ENCODE measurements at places on chromosomes 11 and 22.

- no peaks in the 10 kb centered on the region for H3K27me3 ChIP-seq
- DNase-seq = no peak
- H3K36me3 ChIP-seq = no peaks in the 10 kb centered on the region
- no peak overlapping the region for H3K4me3 ChIP-seq
- H3K4me1 ChIP-seq = no peaks in the 10 kb centered on the region
Measured at GRCh38 chr22:48702573-48703264, 1125.0 kb downstream of the BRD1 start.

DNA sequence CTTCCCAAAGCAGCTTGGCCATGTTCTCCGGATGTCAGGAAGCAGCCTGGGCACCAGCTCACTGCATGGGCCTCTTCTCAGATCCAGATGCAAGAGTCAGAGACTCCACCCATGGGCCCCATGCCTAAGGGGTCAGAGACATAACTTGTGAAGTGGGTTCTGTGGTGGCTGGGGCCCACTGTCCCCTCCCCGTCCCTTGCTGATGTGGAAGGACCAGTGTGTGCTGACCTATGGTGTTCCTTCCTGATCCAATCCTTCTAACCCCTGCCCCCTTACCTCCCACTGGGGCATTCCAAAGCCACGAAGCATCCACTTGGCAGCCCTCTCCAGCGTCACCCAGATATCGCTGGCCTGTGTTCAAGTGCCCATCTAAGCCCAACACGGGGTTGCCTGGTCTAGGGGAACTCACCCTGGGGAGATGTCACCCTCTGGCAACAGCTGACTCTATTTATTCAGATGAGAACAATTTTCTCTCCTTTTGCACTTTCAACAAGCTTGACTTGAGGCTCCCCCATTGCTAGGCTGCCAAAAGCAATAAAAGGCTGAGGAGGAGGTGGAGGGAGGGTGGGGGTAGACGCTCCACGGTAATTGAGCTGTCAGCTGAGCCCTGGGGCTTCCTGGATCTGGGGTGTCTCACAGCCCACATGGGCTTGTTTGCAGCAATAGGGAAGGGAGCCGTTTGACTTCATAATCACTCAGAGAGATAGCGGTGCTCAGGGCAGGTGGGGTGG lies 158.5 kb downstream of the ADAMTS15 start:
- no peaks in the 10 kb centered on the region for H3K27me3 ChIP-seq

GRCh38 chr22:36308880-36309279 lies 55.9 kb downstream of the APOL1 start:
- no peak overlapping the region for H3K27ac ChIP-seq
- H3K4me3 ChIP-seq = no peak overlapping the region
- H3K27me3 ChIP-seq = no peaks in the 10 kb centered on the region
- no peak for DNase-seq

- H3K27me3 ChIP-seq = no peaks in the 10 kb centered on the region
- no peak for DNase-seq
- no peak overlapping the region for H3K4me3 ChIP-seq
- H3K27ac ChIP-seq = no peak overlapping the region
Measured at GRCh38 chr11:68813773-68814172, 27.9 kb downstream of the CPT1A start.

DNA sequence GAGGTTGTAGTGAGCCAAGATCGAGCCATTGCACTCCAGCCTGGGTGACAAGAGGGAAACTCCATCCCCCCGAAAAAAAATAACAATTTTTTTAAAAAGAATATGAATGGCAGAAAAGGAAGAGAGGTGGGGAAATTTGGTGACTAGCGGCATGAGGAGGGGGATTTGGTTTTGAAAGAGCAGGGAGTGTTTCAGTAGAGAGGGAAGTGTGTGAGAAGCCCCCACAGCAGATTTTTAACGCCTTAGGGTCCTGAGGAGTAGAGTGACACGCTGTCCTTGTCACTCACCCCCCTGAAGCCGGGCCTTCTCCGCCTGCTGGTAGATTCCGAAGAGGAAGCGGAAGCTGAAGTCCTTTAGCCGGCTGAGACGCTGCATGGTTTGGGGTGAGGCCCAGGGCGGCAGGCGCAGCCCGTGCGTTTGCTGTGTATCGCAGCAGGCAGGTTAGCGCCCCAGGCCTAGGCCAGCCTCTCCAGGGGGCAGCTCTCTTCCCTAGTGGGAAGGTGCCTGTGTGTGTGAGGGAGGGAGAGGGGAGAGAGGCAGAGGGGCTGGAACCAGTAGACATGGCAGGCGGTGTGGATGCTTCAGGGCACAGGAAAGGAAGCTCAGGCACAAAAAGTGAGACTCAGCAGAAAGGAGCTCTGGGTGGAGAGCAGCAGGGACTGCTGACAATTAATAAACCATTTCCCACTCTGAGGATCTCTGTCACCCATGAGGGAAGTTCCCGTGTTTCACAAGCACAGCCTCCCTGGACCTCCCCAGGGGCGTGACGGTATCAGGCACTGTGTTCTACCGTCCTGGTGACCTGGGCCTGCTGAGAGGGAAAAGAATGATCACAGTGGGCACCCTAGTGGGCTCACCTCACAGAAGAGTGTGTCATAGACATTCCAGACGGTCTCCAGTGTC lies 3.9 kb downstream of the ACP2 start:
- H3K4me1 ChIP-seq = peaks cover 3% of the 10 kb centered on the region
- no peak overlapping the region for H3K27ac ChIP-seq
- H3K36me3 ChIP-seq = peaks cover 54% of the 10 kb centered on the region
- no peak overlapping the region for H3K4me3 ChIP-seq
- DNase-seq = no peak
- no peaks in the 10 kb centered on the region for H3K27me3 ChIP-seq

- no peak overlapping the region for H3K27ac ChIP-seq
- H3K4me1 ChIP-seq = no peaks in the 10 kb centered on the region
- no peaks in the 10 kb centered on the region for H3K27me3 ChIP-seq
- H3K36me3 ChIP-seq = no peaks in the 10 kb centered on the region
Measured at GRCh38 chr11:35126000-35126878, 12.7 kb upstream of the CD44 start.

- H3K36me3 ChIP-seq = no peaks in the 10 kb centered on the region
- peak; percentile 42 for DNase-seq
- no peak overlapping the region for H3K4me3 ChIP-seq
Measured at GRCh38 chr11:130581646-130582045, 133.2 kb downstream of the ADAMTS15 start.

- no peak overlapping the region for H3K4me3 ChIP-seq
- H3K27ac ChIP-seq = peak overlapping the region; percentile 71
- peaks cover 16% of the 10 kb centered on the region for H3K4me1 ChIP-seq
- no peaks in the 10 kb centered on the region for H3K36me3 ChIP-seq
- H3K27me3 ChIP-seq = peaks cover 4% of the 10 kb centered on the region
- peak; percentile 80 for DNase-seq
Measured at GRCh38 chr11:116073854-116074837, 569.9 kb upstream of the CADM1 start.

DNA sequence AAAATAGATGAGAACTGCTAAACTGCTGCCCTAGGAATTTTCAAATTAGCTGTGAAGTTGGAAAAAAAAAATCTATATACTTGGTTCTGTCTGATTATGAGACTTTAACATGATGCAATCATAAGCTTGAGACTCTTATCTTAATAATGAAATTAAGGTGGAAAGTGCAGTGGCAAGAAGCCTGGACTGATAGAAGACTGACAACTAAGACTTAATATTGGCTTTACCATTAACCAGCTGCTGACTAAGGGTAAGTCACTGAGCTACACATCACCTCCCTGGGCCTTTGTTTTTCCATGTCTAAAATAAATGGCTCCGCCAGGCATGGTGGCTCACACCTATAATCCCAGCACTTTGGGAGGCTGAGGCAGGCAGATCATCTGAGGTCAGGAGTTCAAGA lies 56.9 kb downstream of the SLC35F2 start:
- H3K27me3 ChIP-seq = no peaks in the 10 kb centered on the region
- H3K4me1 ChIP-seq = peaks cover 6% of the 10 kb centered on the region
- no peak overlapping the region for H3K27ac ChIP-seq
- H3K4me3 ChIP-seq = no peak overlapping the region
- no peak for DNase-seq

DNA sequence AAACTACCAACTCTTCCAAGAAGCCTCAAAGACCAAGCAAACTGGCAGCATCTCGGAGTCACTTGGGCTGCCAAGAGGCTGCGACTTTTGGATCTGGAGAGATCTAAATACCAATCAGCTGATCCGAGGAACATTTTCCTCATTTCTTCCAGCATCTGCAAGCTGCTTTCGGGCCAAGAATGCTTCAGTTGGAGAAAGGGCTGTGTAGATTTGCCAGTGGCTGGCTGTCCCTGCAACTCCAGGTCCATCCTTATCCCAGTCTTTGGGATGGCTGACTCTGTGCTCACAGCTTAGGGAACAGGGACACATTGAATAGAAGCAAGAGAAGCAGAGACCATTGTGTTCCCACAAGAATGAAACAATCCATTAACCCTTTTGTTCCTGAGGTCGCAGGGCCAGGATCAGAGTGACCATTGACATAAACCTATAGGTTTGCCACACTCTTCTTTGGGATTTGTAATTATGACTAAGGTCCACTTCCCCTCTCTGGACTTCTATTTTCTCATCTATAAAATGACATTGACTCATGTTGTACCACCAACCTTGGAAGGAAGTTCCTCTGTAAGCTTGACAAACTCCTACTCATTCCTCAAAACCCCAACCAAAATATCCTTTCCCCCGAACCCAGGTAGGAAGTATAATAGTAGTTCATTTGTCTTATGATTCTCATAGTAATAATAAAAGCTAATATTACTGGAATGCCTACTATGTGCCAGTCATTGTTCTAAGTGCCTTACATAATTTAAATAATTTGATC lies 340.8 kb downstream of the MN1 start:
- peak; percentile 63 for DNase-seq
- H3K27me3 ChIP-seq = no peaks in the 10 kb centered on the region
- H3K4me1 ChIP-seq = no peaks in the 10 kb centered on the region
- no peak overlapping the region for H3K27ac ChIP-seq

GRCh38 chr11:67384851-67385366 lies 6.9 kb upstream of the RAD9A start:
- H3K36me3 ChIP-seq = no peaks in the 10 kb centered on the region
- H3K4me3 ChIP-seq = no peak overlapping the region
- no peak for DNase-seq
- H3K27me3 ChIP-seq = peaks cover 13% of the 10 kb centered on the region

GRCh38 chr11:28011813-28012212 lies 96.1 kb downstream of the KIF18A start:
- H3K36me3 ChIP-seq = no peaks in the 10 kb centered on the region
- no peak overlapping the region for H3K4me3 ChIP-seq
- H3K4me1 ChIP-seq = no peaks in the 10 kb centered on the region
- H3K27ac ChIP-seq = no peak overlapping the region
- no peaks in the 10 kb centered on the region for H3K27me3 ChIP-seq

DNA sequence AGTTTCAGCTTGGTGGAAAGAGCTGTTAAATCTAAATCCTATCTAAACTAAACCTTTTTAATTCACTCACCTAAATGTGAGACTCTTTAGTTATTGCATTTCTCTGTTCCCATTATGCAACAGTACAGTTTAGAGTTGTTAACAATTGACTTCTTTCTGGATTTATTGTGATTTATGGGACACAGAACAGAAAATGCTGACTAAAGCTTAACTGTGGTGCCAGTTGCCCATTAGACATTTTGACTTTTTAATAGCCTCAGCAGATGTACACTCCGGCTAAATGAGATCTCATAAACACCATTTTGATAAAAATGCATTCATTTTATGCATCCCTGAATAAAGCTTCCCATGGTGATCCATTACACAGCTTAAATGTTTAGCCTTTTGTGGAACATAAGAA lies 356.6 kb downstream of the CASP12 start:
- H3K27me3 ChIP-seq = no peaks in the 10 kb centered on the region
- no peak overlapping the region for H3K4me3 ChIP-seq
- H3K36me3 ChIP-seq = no peaks in the 10 kb centered on the region
- no peaks in the 10 kb centered on the region for H3K4me1 ChIP-seq
- DNase-seq = no peak
- no peak overlapping the region for H3K27ac ChIP-seq

Data from cardiac muscle cell (in vitro differentiated cells and primary cell).